ENCODE measurements at places on chromosomes 5 and 9. TPM values are rescaled to one million over a fixed set of nuclear protein-coding genes. Genes with fewer than 3 reads are reported as not detected.

DNA sequence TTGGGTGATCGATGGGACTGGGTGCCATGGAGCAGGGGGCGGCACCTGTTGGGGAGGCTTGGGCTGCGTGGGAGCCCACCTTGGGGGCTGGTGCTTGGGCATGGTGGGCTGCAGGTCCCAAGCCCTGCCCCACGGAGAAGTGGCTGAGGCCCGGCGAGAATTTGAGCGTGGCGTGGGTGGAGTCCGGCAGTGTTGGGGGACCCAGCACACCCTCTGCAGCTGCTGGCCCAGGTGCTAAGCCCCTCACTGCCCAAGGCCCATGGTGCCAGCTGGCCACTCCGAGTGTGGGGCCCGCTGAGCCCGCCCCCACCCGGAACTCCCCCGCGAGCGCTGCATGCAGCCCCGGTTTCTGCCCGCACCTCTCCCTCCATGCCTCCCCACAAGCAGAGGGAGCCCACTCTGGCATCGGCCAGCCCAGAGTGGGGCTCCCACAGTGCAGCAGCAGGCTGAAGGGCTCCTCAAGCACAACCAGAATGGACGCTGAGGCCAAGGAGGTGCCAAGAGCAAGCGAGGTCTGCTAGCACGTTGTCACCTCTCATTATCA lies 1178.6 kb upstream of the CDH10 start:
- DNase-seq = no peak

PGM5 gene
- 0.43 TPM for total RNA-seq

DNA sequence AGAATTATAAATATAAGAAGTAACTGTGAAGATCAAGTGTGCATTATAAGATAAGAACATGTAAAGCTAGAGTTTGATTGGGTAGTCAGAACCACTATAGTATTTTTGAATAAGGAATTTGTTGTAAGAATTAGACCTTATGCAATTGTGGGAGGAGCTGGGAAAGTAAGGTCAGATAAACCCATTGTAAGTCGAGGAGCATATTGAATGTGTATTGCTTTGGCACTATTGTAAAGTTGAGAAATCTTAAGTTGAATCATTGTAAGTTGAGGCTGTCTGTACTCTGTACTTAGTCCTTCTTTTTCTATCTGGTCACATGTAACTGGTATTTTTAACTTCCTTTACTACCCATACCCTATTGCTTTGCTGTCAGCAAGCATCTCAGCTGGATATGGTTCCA lies 158.7 kb downstream of the CCDC171 start:
- DNase-seq = no peak

DNA sequence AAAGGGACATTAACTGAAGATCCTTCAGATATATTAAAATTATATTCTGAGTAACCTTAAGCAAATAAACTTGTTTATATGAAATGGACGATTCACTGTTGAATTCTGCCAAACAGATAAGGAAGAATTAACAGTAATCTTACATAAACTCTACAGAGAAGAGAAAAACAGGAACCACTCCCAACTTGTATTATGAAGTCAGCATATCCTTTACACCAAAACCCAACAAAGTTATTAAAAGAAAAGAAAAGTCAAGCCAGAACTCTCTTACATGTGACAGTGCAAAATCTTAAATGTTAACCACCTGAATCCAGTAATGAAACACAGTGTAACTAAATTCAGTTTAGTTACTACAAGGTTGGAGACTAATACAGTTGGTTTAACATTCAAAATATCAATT lies 185.8 kb downstream of the DEPDC1B start:
- no peak for DNase-seq

DNA sequence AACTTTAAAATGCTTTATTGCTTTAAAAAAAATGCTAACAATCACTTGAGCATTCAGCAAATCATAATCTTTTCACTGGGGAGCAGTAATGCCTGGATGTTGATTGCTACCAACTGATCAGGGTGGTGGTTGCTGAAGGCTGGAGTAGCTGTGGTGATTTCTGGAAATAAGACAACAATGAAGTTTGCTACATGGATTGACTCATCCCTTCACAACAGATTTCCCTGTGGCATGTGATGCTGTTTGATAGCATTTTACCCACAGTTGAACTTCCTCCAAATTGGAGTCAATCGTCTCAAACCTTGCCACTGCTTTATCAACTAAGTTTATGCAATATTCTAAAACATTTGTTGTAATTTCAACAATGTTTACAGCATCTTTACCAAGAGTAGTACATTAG lies 83.3 kb downstream of the MLLT3 start:
- no peak for DNase-seq

- DNase-seq = no peak
These were observed 376.8 kb downstream of the IRX2 start for GRCh38 chr5:2374703-2375102.

GRCh38 chr9:37206121-37206620 lies 85.8 kb downstream of the ZCCHC7 start:
- DNase-seq = no peak

DNA sequence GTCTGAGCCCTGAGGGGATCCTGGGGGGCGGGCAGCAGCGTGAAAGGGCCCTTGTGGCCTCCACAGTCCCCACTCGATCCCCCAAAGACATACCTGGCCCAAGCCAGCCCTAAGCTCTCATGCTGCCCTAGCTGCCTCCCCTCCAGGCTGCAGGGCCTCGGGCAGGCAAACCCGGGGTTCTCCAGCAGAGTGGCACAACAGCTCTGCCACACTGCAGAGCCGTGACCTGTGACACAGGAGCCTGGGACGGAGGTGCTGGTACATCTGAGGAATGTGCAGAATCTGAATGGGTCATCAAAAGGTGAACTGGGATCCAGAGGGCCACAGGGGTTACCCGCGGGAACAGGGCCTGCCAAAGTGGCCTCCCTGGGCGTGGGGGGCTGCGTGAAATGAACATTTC lies 163.2 kb downstream of the DAB2IP start:
- no peak for DNase-seq

GRCh38 chr5:139668064-139668880 lies 20.1 kb downstream of the CXXC5 start:
- no peak for DNase-seq

FOXD4L5 gene
- total RNA-seq = 0.34 TPM

- DNase-seq = no peak
These were observed 10.4 kb upstream of the RXRA start for GRCh38 chr9:134315716-134316448.

- no peak for DNase-seq
These were observed 81.5 kb downstream of the SHB start for GRCh38 chr9:37987467-37987981.

GRCh38 chr9:73284377-73284776 lies 132.7 kb downstream of the ANXA1 start:
- no peak for DNase-seq

DNA sequence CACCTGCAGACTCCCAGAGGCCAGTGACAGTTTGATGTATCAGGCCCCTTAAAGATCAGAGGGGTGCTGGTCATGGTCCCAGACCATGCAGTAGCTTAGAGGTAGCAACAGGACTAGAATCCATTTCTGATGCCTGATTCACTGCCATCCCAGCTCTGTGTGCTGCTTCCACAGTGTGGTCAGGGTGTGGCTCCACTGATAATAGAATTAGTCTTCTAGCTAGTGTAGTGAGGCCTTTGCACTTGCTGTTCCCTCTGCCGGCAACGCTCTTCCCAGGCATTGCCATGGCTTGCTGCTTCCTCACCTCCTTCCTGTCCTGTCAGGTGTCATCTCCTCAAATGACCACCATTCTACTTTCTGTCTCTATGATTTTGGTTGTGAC lies 15.8 kb downstream of the PPARGC1B start:
- DNase-seq = no peak

- no peak for DNase-seq
These were observed 1.0 kb downstream of the EGR1 start for GRCh38 chr5:138466125-138466899.

DNA sequence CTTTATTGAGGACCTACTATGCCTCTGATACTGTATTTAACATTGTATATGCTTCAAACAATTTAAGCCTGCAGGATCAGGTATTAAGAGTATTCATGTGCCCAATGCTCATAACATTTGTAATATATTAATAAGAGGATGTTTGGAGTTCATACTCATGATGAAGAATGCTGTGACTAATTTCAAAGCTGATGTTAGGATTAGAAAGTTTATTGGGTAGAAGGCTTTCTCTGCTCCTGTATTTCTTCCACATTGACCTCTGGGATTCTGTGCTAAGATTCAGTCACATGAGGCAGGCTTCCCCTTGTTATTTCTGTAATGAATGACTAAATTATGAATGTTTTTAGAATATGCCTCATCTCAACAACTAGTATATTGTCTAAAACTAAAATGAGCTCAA lies 456.4 kb downstream of the NFIB start:
- DNase-seq = no peak

GRCh38 chr9:95874303-95874988 lies 1.0 kb upstream of the ERCC6L2 start:
- DNase-seq = no peak

SV2C gene
- 0.66 TPM for total RNA-seq

BAAT gene
- 0.16 TPM for total RNA-seq
